Fibroblast of the aortic adventitia (primary cell): ENCODE measurements at places on chromosomes 12 and 14.

DNA sequence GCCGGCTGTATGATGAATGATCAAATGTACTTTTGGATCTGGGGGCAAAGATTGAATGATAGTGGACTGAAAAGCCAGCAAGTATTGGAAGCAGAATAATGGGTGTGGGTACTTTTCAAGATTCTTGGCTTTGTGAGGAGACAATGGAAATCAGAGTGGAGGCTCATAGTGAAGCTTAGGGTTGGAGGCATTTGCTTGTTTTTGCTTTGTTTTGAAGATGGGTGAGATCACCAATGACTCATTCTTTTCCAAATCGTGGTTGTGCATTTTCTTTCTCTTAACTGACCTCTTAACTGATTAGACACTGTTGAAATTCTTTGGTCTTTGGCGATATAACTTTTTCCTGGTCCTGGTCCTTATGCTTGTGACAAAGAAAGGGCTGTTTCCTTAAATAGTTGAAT lies 54.4 kb downstream of the PELI2 start:
- peak; percentile 88 for DNase-seq

- DNase-seq = peak; percentile 22
Observed at GRCh38 chr12:12985817-12986408, 14.2 kb downstream of the HEBP1 start.

GRCh38 chr12:4789776-4790175 lies 69.6 kb downstream of the GALNT8 start:
- no peak for DNase-seq

DNA sequence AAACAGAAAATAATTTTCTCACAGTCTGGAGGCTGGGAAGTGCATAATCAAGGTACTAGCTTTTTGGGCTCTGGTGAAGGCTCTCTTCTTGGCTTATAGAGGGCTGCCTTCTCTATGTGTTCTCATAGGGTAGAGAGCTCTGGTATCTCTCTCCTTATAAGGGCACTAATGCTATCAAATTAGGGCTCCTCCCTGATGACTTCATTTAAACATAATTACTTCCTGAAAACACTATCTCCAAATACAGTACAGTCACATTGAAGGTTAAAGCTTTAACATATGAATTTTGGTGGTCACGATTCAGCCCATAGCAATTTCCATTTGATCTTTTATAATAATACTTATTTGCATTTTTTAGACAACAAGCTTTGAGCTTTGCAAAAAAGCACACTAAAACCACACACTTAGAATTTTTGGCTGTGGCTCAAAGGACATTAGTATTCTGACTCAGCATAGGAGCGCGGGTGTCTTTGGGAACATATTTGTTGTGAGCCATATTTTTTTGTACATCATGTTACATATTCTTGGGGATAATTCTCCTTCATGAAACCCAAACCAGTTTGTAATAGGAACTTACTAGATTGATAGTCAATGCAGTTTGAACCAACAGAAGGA lies 808.1 kb upstream of the FBXO33 start:
- no peak for DNase-seq
